Mucosa of gallbladder (tissue), 1 donor: ENCODE measurements at places on chromosomes 4 and X. TPM values are rescaled to one million over a fixed set of nuclear protein-coding genes. Genes with fewer than 3 reads are reported as not detected.

- DNase-seq: no peak
Observed at GRCh38 chr4:95531141-95531540, 17.6 kb downstream of the UNC5C start.

- DNase-seq: no peak
Observed at GRCh38 chrX:121254336-121254735, 206.9 kb downstream of the GLUD2 start.

GRCh38 chr4:113657586-113658233, 103.8 kb downstream of the CAMK2D start:
- DNase-seq: no peak

GRCh38 chr4:40340030-40340429, 4.9 kb downstream of the CHRNA9 start:
- no peak for DNase-seq

DNA sequence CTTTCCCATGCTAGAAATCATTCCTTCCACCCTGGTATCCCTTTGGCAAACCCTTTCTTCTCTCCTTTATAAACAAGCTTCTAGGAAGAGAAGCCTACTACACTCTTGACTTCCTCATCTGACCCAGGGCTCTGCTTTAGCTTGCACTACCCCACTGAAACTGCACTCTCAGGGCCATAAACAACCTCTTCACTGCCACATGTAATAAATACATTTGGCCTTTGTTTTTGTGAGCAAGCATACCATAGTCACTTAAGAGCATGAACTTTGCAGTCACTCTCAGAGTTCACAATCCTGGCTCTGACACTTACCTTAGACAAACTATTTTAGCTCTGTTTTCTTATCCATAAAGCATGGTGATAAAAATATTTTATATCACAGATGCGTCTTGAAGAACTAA, 50.7 kb upstream of the USP38 start:
- no peak for DNase-seq

- DNase-seq: no peak
Observed at GRCh38 chr4:168731006-168731636, 234.3 kb downstream of the PALLD start.

DNA sequence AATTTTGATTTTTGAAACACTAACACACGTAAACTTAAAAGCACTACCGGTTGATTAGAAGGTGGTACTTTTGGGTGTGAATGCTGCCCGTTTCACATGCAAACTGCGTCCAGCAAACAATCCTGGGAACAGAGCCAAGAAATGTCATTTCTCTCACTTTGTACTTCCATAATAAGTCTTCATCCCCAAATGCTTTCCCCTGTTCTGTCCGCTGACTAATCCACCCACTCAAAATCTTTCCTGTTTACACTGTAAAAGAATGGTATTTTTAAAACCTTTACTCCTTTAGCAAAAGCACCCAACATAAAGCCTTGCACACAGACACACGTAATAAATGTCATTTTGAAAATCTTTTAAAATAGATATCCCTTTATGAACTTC, 39.1 kb upstream of the PDLIM5 start:
- no peak for DNase-seq

GRCh38 chr4:66300336-66300934, 630.1 kb upstream of the EPHA5 start:
- no peak for DNase-seq

DNA sequence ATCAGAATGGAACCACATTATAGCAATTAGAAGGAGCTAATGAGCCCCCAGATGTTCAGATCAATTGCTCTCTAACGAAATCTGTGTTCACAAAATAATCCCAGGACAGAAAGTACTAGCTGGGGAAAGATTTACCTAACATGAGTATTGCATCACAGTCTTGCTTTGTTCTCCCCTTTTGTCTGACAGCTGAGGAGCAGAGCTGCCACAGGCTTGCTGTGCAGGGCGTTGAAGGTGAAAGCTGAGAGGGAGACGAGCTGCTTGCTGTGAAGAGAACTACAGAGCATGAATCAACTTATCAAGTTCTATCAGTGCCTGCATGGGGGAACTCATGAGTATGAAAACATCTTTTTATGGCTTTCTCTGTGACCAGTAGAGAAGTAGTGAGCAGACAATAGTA, 441.2 kb downstream of the CENPC start:
- no peak for DNase-seq

The PTPN13 gene
- 24.9 TPM for total RNA-seq

DNA sequence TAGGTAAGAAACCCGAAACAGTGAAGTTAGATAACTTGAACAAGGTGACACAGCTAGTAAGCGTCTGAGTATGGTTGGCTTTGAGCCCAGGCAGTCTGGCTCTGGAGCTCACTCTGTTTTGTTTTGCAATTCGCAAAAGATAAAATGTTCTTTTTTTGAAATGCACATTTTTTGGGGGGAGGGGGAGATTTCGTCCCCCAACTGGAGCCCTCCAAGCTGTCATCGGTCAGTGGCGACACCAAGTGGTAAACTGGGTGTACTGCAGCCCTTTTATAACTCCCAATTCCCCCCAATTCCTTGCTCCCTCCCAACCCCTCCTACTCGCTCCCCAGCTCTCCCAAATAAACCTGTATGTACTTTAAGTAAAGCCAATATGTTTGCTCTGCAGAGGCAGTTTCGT, 2.8 kb upstream of the CLCN5 start:
- DNase-seq: peak; percentile 21

- DNase-seq: no peak
Observed at GRCh38 chr4:65050786-65051185, 619.5 kb downstream of the EPHA5 start.

GRCh38 chrX:40145923-40146261, 48.1 kb upstream of the BCOR start:
- no peak for DNase-seq

GRCh38 chr4:109877400-109877799, 29.5 kb downstream of the LRIT3 start:
- no peak for DNase-seq

DNA sequence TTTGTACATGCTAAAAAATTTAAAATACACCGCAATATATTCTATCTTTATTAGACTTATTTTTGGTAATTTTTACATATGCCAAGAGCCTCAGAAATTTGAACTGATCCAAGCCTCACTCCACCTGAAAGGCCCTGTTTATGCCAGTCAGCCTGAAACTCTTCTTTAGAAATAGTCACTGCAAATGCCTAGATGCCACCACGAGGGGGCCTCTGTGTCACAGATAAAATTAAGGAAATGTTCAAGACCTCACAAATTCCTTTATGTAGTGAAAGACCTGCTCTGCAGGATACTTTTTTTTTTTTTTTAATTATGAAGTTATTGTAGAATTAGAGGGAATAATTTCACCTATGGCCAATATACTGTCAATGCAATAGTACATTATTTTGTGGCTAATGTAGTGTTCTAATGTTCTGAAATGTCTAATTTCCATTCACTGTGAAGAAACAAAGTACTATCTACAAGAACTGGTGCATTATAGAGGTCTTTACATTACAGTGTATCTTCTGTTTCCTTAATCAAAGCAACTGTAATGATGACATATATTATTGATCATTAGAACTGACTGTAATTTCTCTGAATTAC, 69.8 kb downstream of the DTHD1 start:
- DNase-seq: peak; percentile 68

- DNase-seq: no peak
Observed at GRCh38 chr4:73181231-73181630, 77.4 kb downstream of the ANKRD17 start.

GRCh38 chrX:119605464-119606279, 552 bp downstream of the NKRF start:
- DNase-seq: peak; percentile 11
